A549 treated with Hydrocortisone at 1 μM for 4 hours (cell line): ENCODE measurements at places on chromosomes 6 and 20. TPM values are rescaled to one million over a fixed set of nuclear protein-coding genes. Genes with fewer than 3 reads are reported as not detected.

ANGPT4 gene
- 0.02 to 0.05 TPM (median 0.03 TPM) in 5 replicates for total RNA-seq

PCMTD2 gene
- total RNA-seq: 8.6 to 13.4 TPM (median 12.1 TPM) in 5 replicates

FOXA2 gene
- 13.3 to 18.2 TPM (median 17.3 TPM) in 5 replicates for total RNA-seq

LY6G5C gene
- 0.75 to 2.1 TPM (median 1.5 TPM) in 5 replicates for total RNA-seq

BPIFA1 gene
- not detected in 5 replicates for total RNA-seq

SLC22A2 gene
- total RNA-seq: 0.05 to 0.18 TPM (median 0.05 TPM) in 3 of 5 replicates, not detected in the others

KPNA5 gene
- 1.00 to 2.4 TPM (median 1.4 TPM) in 5 replicates for total RNA-seq

AK9 gene
- 0.88 to 1.9 TPM (median 1.0 TPM) in 5 replicates for total RNA-seq

STMN3 gene
- total RNA-seq: 8.6 to 11.3 TPM (median 9.5 TPM) in 5 replicates

GGTLC1 gene
- not detected in 5 replicates for total RNA-seq

KIF13A gene
- 16.6 to 24.5 TPM (median 17.5 TPM) in 5 replicates for total RNA-seq

ARFGEF3 gene
- 0.44 to 0.66 TPM (median 0.51 TPM) in 5 replicates for total RNA-seq

HTR1E gene
- not detected in 5 replicates for total RNA-seq

SMOC2 gene
- total RNA-seq: 0.02 to 0.05 TPM (median 0.03 TPM) in 3 of 5 replicates, not detected in the others

OVOL2 gene
- 0.20 to 0.33 TPM (median 0.28 TPM) in 5 replicates for total RNA-seq

CD24 gene
- 242 to 318 TPM (median 301 TPM) in 5 replicates for total RNA-seq

IMPG1 gene
- not detected in 5 replicates for total RNA-seq

RNF144B gene
- total RNA-seq: 0.12 to 0.68 TPM (median 0.42 TPM) in 5 replicates

POM121L2 gene
- total RNA-seq: 0.02 TPM in 1 of 5 replicates, not detected in the others

SEL1L2 gene
- total RNA-seq: not detected in 5 replicates

SLC22A1 gene
- total RNA-seq: 1.4 to 2.2 TPM (median 2.0 TPM) in 5 replicates

ZSCAN23 gene
- total RNA-seq: not detected in 5 replicates

DEF6 gene
- total RNA-seq: 0.07 to 0.26 TPM (median 0.09 TPM) in 3 of 5 replicates, not detected in the others

PAQR8 gene
- total RNA-seq: 0.95 to 1.3 TPM (median 1.3 TPM) in 5 replicates

LTB gene
- 0.29 to 0.47 TPM (median 0.38 TPM) in 5 replicates for total RNA-seq

HLA-DMB gene
- total RNA-seq: 1.4 to 2.2 TPM (median 1.7 TPM) in 5 replicates

B3GAT2 gene
- 0.02 to 0.06 TPM (median 0.03 TPM) in 4 of 5 replicates, not detected in the other for total RNA-seq

LAMA4 gene
- 1.1 to 1.5 TPM (median 1.3 TPM) in 5 replicates for total RNA-seq

BHLHE23 gene
- not detected in 5 replicates for total RNA-seq

PRICKLE4 gene
- 0.70 to 1.2 TPM (median 0.92 TPM) in 5 replicates for total RNA-seq
